Epithelial cell of umbilical artery (primary cell): ENCODE measurements at places on chromosomes 1 and 21. TPM values are rescaled to one million over a fixed set of nuclear protein-coding genes. Genes with fewer than 3 reads are reported as not detected.

RAB7B gene
- 0.15 TPM in 1 of 2 replicates, not detected in the other for total RNA-seq

RBP7 gene
- total RNA-seq, result not detected in 2 replicates

ZNF496 gene
- total RNA-seq, result 20.8 and 22.0 TPM in 2 replicates

NEK2 gene
- 26.6 and 33.9 TPM in 2 replicates for total RNA-seq
